ENCODE measurements at places on chromosomes 12 and 14. TPM values are rescaled to one million over a fixed set of nuclear protein-coding genes. Genes with fewer than 3 reads are reported as not detected.

DNA sequence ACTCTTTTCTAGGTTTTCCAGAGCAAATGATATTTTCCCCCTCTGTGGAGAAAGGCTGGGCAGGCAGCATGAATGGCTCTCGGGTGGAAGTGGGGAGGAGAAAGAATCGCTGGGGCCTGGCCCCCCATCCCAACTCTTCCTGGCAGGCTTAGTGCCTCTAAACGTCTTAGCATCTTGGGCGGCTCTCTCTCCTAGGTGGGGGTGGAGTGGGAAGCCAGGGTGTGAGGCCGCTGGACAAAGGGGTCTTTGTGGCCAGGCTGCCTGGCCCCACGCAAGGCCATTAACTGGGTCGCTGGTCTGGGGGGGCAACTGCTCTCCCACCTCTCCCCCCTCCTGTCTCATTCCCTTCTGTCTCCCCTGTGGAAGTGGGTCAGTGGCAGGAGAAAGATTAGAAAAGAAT, 4.7 kb downstream of the LRP1-AS start:
- no peaks in the 10 kb centered on the region for H3K36me3 ChIP-seq
- DNase-seq: no peak
- H3K27ac ChIP-seq: no peak overlapping the region

GRCh38 chr12:125017801-125018200, 24.4 kb downstream of the BRI3BP start:
- H3K36me3 ChIP-seq: peaks cover 36% of the 10 kb centered on the region
- H3K27me3 ChIP-seq: no peaks in the 10 kb centered on the region
- no peak for DNase-seq
- H3K4me1 ChIP-seq: no peaks in the 10 kb centered on the region

DNA sequence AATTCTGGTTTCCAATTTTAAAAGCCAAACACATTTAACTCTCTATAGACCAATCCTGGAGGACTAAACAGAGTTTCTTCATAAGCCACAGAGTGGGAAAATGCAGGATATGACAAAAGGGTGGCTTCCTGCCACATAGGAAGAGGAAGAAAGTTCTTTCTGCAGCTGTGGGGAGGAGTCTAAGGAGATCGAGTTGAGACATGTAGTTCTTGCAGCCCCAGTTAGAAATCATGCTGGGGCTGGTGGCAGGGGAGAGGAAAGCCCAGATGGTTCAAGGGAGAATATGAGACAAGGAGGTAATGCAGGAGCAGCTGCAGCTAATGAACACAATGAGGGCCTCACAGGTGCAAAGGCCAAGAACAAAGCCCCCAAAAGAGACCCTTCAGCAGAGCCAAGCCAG, 85.0 kb upstream of the ARID2 start:
- H3K4me3 ChIP-seq: peak overlapping the region; percentile 66
- peaks cover 2% of the 10 kb centered on the region for H3K36me3 ChIP-seq
- peaks cover 7% of the 10 kb centered on the region for H3K27me3 ChIP-seq
- H3K27ac ChIP-seq: peak overlapping the region; percentile 57

GRCh38 chr12:108879615-108880254, at the start of gene DAO:
Gene DAO (plus strand): TSS chr12:108880092. CDS start chr12:108885007, 4,915 bp downstream.
- no peak within 1 kb of the TSS for H3K4me3 ChIP-seq
- no peak for DNase-seq
- no peaks in the 10 kb centered on the region for H3K27me3 ChIP-seq
- H3K36me3 ChIP-seq: no peaks in the 10 kb centered on the region
- peaks cover 3% of the 10 kb centered on the region for H3K4me1 ChIP-seq

Gene ACSS3
- total RNA-seq: not detected

GRCh38 chr12:100593490-100593889, 20.0 kb downstream of the GAS2L3 start:
- no peaks in the 10 kb centered on the region for H3K36me3 ChIP-seq
- no peak for DNase-seq
- no peak overlapping the region for H3K27ac ChIP-seq
- H3K4me1 ChIP-seq: no peaks in the 10 kb centered on the region
- H3K27me3 ChIP-seq: no peaks in the 10 kb centered on the region

- peaks cover 13% of the 10 kb centered on the region for H3K4me1 ChIP-seq
- H3K27me3 ChIP-seq: peaks cover 8% of the 10 kb centered on the region
- H3K4me3 ChIP-seq: peak overlapping the region; percentile 37
- H3K27ac ChIP-seq: peak overlapping the region; percentile 67
- peak; percentile 71 for DNase-seq
Observed at GRCh38 chr12:111359231-111359913, 9.5 kb downstream of the PHETA1 start.

DNA sequence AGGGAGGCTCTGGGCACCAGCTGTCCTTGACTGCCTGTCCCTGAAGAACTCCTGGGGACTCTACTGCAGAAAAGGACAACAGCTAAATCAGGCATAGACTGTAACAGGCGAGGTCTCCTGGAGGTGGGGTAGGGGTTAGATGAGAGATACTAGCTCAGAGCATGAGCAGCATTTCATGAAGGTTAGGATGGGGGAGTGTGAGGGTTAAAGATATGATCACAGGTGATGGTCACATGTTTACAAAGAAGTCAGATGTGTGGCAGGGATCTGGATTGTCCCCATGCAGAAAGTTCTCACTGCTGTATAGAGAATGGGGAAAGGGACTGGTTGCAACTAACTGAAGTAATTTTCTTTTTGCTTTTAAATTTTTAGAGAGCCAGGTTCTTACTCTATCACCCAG, 26.5 kb downstream of the TMEM229B start:
- peaks cover 10% of the 10 kb centered on the region for H3K27me3 ChIP-seq
- H3K36me3 ChIP-seq: no peaks in the 10 kb centered on the region
- DNase-seq: no peak
- H3K4me1 ChIP-seq: peaks cover 13% of the 10 kb centered on the region
- no peak overlapping the region for H3K27ac ChIP-seq

GRCh38 chr14:93548102-93548843, 117.5 kb downstream of the UNC79 start:
- no peak overlapping the region for H3K4me3 ChIP-seq
- peaks cover 24% of the 10 kb centered on the region for H3K27me3 ChIP-seq
- no peak overlapping the region for H3K27ac ChIP-seq
- no peaks in the 10 kb centered on the region for H3K36me3 ChIP-seq

Data from activated CD4-positive, alpha-beta T cell treated with anti-CD3 and anti-CD28 coated beads, Interleukin-2, amount 10 ng/mL, durations not matched to agents 24 days and 14 days (primary cell).